Ascending aorta (tissue), 2 donors: ENCODE measurements at places on chromosomes 4 and X.

- H3K4me3 ChIP-seq: peak within 1 kb of the TSS; percentile 61
- peaks cover 14% of the 10 kb centered on the region for H3K27me3 ChIP-seq
- H3K36me3 ChIP-seq: no peaks in the 10 kb centered on the region
- no peak for DNase-seq
- no peak within 1 kb of the TSS for H3K27ac ChIP-seq
These were observed at the start of gene GSX2 for GRCh38 chr4:54099748-54100574. TSS of gene GSX2 (plus strand) at chr4:54100163. CDS start at chr4:54100345, 182 bp downstream.

DNA sequence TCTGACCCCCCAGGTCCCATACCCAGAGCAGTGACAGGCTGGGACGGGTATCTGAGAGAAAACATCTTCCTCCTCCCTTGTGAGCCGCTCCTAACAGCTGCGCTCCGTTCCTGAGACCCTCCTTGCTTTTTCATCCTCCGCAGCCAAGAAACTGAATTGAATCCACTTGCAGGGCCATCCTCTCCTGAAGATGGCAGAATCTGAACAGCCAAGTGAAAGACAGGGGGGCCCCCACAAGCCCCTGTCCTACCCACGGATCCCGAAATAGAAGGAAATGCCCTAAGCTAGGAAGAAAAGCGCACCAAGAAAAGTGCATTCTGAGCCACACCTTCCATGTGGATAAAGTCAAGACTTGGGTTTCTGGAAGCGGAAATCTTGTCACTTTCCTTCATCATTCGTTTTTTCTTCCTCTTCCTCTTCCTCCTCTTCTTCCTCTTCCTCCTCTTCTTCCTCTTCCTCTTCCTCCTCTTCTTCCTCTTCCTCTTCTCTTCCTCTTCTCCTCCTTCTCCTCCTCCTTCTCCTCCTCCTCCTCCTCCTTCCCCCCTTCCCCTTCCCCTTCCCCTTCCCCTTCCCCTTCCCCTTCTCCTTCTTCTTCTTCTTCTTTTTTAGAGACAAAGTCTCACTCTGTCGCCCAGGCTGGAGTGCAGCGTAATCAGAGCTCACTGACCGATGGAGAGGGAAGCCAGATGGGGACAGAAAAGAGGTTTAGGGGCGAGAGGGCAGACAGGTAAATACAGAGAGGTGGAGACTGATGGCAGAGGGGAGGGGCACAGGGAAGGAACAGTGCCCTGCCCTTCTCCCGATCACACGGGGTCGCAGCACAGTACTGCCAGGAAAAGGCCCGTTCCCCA is 86.0 kb upstream of the WWC2 start:
- H3K27ac ChIP-seq: no peak overlapping the region
- no peak for DNase-seq
- no peaks in the 10 kb centered on the region for H3K27me3 ChIP-seq
- no peaks in the 10 kb centered on the region for H3K4me1 ChIP-seq
- no peak overlapping the region for H3K4me3 ChIP-seq

- peak; percentile 49 for DNase-seq
- no peaks in the 10 kb centered on the region for H3K4me1 ChIP-seq
- H3K27me3 ChIP-seq: no peaks in the 10 kb centered on the region
- peaks cover 5% of the 10 kb centered on the region for H3K36me3 ChIP-seq
- H3K27ac ChIP-seq: no peak overlapping the region
- H3K4me3 ChIP-seq: no peak overlapping the region
These were observed 77.1 kb downstream of the ZFYVE28 start for GRCh38 chr4:2341261-2341841.

- no peaks in the 10 kb centered on the region for H3K36me3 ChIP-seq
- H3K27ac ChIP-seq: no peak overlapping the region
- H3K4me1 ChIP-seq: no peaks in the 10 kb centered on the region
- H3K4me3 ChIP-seq: no peak overlapping the region
- no peaks in the 10 kb centered on the region for H3K27me3 ChIP-seq
- DNase-seq: no peak
These were observed 77.0 kb downstream of the COQ2 start for GRCh38 chr4:83207497-83208101.

DNA sequence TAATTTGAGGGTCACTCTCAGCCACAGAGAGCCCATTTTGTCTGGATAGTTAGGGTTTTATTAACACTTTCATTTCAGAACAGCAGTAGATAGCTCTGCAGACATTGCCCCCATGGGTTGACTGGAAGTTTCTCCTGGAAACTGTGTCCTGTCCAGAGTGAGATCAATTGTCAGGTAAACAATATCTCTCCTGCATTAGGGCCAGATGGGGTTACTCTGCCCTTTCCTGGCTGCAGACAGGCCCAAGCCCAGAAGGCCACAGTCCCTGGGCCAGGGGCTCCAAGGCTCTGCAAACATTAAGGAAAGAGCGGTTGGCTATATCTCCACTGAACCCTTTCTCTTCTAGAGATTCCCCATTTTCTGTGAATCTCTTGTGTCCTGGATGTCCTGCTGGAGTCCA is 436.8 kb upstream of the PRKX start:
- no peaks in the 10 kb centered on the region for H3K27me3 ChIP-seq
- no peaks in the 10 kb centered on the region for H3K4me1 ChIP-seq
- H3K36me3 ChIP-seq: no peaks in the 10 kb centered on the region
- no peak overlapping the region for H3K4me3 ChIP-seq

DNA sequence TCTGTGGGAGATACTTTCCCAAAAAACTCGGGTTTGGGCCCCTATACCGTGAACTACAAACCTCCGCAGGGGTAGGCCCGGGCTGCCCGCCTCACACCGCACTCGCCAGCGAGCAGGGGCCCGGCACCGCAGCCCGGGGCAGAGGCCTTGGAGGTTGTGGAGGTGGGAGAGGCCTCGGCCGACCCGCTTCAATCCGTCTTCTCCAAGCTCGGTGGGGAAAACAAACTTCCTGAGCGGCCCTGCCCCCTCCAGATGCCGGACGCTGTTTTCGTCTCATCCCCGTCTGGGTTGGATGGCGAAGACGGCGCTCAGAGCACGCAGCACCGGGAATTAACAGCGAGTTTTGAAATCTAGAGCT is 442 bp upstream of the MCUB start:
- DNase-seq: peak; percentile 65
- H3K4me3 ChIP-seq: peak overlapping the region; percentile 66
- H3K4me1 ChIP-seq: no peaks in the 10 kb centered on the region
- no peaks in the 10 kb centered on the region for H3K27me3 ChIP-seq
- peak overlapping the region; percentile 71 for H3K27ac ChIP-seq

DNA sequence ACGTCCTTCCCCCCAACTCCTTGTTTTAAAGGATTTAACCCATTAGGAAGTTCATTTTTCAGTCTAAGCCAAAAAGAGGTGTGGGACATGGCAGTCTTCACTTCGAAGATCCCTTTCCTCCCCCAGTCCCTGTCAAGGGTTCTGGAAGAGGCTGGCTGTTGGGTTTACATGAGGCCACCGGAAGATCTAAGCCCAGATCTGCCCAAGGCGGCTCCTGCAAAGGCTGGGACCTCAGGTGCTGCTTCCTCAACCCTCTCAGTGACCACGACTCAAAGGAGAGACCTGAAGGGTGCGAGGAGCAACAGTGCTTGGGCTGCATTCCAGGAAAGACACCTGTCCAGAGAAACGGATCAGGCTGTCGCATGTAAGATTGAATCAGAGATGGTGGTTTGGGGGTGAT is 23.5 kb upstream of the ETNPPL start:
- no peaks in the 10 kb centered on the region for H3K4me1 ChIP-seq
- H3K36me3 ChIP-seq: no peaks in the 10 kb centered on the region
- no peaks in the 10 kb centered on the region for H3K27me3 ChIP-seq
- H3K27ac ChIP-seq: no peak overlapping the region

DNA sequence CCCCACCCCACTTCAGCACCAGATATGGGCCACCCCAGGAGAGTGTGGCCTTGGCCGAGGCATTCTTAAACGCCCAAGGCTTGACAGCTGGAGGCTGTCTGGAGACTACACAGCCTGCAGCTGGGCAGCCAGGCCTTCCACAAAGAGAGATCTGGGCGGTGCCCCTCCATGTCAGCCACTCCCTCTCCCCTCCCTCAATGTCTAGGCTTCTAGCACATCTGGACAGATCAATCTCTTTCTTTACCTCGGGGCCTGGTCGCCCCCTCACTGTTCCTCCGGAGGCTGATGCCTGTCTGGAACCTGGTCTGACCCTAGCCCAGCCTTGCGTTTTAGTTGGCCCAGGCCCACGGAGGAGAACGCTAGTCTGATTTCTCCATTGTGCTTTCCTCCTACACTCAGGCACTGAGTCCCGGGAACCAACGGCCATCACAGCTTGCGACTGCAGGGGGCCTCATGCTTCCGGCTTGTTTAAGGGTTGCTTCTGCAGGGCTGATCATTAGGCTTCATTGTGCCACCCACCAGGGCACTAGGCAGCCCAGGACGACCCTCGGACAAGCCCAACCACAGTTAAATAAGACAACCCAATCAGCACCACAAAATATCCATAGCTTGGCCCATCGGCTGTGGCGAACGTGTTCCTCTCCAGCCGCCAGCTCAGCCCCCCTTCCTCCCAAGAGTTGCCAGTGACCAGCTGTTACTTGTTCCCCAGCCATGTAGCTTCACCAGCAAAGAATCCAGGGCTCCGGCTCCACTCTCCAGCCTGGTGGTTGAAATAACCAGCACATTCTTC is 200.6 kb downstream of the BCOR start:
- H3K36me3 ChIP-seq: no peaks in the 10 kb centered on the region
- no peaks in the 10 kb centered on the region for H3K4me1 ChIP-seq
- peak overlapping the region; percentile 54 for H3K27ac ChIP-seq
- no peak overlapping the region for H3K4me3 ChIP-seq
- no peaks in the 10 kb centered on the region for H3K27me3 ChIP-seq

- no peak for DNase-seq
- H3K27me3 ChIP-seq: no peaks in the 10 kb centered on the region
- H3K4me1 ChIP-seq: no peaks in the 10 kb centered on the region
These were observed 16.7 kb upstream of the EXOSC9 start for GRCh38 chr4:121784401-121784800.

DNA sequence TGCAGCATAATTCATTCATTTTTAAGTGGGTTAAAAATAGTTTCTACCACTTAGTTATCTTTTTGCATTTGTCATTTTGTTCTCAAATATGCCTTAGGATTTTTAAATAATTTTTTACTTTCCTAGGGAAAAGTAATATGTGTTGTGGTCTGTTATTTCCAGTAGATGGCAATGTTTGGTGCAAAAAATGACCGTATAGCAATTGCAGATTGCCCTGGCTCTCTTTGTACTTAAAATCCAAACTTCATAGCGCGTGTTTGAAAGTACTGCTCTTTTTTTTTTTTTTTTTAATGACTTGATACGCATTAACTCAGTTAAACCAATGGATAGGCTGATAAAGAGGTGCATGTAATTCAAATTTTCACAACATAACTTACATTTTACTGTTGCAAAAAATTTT is 74.4 kb upstream of the RBMX start:
- H3K4me1 ChIP-seq: no peaks in the 10 kb centered on the region
- no peak overlapping the region for H3K4me3 ChIP-seq
- H3K36me3 ChIP-seq: no peaks in the 10 kb centered on the region
- H3K27ac ChIP-seq: no peak overlapping the region
- DNase-seq: no peak
- H3K27me3 ChIP-seq: no peaks in the 10 kb centered on the region

DNA sequence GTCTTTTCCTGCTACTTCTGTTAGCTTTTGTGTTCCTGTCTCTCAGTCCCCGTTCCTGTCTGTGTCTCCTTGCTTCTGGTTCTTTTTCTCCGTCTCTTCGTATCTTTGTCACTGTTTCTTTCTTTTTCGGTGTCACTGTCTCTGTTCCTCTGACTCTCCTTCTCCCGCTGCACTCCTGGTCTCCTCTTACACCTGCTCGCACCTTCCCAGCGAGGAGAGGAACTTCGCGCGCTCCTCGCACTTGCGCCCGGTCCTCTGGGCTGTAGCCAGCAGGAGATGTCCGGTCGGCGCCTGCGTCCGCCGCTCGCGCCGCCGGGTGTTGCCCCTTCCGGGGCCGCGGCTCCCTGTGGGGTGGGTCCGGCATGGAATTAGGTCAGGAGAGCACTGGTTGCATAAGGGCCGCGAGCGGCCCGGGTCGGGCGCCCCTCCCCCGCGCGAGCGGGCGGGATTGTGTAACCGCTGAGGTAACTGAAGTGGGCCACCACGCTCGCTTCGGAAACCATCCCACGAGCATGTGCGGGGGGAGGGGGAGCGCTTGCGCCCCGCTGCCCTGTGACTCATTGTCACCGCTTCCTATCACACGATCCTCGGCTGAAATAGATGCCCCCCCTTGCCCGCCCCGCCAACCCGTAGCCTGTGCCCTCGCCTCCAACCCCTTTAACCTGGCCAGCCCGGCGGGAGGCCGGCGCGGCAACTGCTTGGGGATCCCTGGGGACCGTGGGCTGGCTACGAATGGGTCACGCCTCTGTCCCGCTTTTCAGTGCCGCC is 1.6 kb downstream of the LONRF3 start:
- DNase-seq: peak; percentile 92
- H3K27ac ChIP-seq: peak overlapping the region; percentile 87
- H3K4me3 ChIP-seq: peak overlapping the region; percentile 77
- H3K4me1 ChIP-seq: no peaks in the 10 kb centered on the region
- H3K36me3 ChIP-seq: no peaks in the 10 kb centered on the region

DNA sequence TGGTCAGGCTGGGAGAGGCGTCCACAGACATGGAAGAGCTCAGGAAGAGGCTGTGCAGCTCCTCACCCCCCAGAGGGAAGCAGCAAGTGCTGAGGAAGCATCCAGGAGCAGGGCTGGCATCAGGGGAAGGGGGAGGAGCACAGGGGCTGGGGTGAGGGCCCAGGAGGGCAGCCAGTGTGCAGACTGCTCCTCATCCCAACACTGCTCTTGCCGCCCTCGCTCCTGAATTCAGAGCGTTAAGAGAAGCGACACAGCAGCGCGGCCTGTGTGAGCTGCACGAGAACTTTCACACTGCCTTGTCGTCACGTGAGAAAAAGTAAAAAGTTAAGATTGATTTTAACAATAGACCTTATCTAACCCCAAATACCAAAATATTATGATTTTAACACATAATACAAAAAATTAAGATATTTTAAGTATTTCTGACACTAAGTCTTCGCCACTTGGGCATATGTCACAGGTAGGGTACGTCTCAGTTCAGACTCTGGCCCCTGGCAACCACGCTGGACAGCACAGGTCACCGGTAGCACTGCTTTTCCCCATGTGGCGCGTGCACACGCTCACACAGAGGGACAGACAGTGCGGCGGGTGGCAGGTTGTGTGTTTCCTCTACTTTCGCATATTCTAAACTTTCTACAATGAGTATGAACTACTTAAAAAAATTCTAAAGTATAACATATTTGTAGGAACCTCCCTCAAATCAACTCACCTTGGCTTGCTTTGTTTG is 19.7 kb downstream of the NOP14 start:
- H3K27ac ChIP-seq: no peak overlapping the region
- no peak overlapping the region for H3K4me3 ChIP-seq
- H3K36me3 ChIP-seq: peaks cover 87% of the 10 kb centered on the region
- H3K27me3 ChIP-seq: no peaks in the 10 kb centered on the region
- DNase-seq: no peak

DNA sequence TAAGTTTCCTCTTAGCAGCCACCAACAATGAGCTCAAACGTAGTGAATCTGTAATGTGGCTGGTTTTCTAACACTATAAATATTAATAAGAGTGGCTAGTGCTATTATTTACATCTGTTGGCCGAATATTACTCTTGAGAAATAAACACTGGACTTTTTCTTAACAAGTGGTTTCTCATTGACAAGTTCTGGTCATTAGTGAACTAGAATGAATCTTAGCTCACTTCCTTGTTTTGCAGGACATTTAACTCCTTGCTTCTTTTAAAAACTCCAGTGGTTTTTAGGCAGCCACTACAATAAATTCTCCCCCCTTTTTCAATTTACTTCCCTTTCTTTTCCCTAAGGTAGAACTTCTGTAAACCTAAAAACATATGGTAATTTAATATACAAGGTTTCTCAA is 177.2 kb downstream of the ARAP2 start:
- no peak overlapping the region for H3K27ac ChIP-seq
- no peaks in the 10 kb centered on the region for H3K36me3 ChIP-seq
- H3K4me3 ChIP-seq: no peak overlapping the region
